ENCODE measurements at places on chromosomes 16 and 17.

DNA sequence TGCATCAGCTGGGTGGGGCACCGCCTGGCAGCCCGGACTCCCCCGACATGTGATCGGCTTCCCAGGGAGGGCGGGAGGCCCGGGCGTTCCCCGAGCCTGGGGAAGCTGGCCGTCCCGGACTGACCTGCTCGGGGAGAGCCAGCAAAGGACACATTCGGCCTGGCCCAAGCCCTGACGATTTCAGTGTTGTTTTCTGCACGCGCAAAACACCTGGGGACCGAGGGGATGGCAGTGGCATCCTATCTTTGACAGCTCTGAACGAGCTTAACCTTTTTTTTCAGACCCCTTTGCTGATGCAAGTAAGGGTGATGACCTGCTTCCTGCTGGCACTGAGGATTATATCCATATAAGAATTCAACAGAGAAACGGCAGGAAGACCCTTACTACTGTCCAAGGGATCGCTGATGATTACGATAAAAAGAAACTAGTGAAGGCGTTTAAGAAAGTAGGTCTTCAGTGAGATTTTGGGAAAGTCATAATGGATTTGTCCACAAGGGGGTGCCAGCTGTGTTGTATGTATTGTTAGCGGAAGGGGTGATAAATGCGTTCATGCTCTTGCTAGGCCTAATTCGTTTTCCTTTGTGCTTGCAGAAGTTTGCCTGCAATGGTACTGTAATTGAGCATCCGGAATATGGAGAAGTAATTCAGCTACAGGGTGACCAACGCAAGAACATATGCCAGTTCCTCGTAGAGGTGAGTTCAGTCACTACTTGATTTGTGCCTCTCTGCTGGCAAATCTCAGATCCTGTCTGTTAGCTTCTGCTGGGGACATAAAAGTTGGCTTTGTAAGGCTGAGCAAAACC, 1.0 kb downstream of the EIF1 start:
- no peak for DNase-seq

DNA sequence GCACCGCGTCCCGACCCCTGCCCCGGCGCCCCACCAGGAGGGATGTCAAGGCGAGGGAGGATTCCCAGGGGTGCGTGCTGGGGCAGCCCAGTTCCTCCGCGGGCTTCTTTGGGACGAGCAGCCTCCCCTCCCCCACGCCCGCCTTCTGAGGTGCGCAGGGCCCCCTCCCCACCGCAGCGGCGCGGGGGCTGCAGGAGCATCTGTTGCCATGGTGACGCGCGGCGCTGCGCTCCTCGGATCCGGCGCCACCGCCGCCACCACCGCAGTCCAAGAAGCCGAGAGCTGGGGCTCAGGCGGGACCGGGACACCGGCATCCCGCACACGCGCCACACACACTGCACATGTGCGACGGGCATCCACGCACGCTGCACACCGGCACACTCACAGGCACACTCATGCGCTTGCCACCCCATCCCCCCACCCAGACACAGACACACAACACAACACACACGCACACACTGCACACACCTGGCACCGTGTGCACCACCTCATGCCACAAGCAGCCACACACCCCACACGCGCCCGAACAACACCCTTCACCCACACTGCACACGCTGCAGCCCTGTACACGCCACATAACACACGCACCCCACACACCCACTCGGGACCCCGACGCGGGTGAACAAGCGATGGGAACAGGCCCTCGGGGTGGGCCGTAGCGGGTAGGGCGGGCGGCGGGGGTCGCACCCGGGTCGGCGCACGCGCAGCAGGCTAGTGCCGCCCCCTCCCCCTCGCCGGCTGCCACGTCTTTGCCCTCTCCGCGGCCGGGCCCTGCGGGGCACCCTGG, 17.0 kb downstream of the ENPP7 start:
- no peak for DNase-seq

GRCh38 chr16:633336-634050, 2.6 kb downstream of the METTL26 start:
- DNase-seq, result no peak

- no peak for DNase-seq
Observed at GRCh38 chr16:87203060-87203656, 114.0 kb downstream of the C16orf95 start.

DNA sequence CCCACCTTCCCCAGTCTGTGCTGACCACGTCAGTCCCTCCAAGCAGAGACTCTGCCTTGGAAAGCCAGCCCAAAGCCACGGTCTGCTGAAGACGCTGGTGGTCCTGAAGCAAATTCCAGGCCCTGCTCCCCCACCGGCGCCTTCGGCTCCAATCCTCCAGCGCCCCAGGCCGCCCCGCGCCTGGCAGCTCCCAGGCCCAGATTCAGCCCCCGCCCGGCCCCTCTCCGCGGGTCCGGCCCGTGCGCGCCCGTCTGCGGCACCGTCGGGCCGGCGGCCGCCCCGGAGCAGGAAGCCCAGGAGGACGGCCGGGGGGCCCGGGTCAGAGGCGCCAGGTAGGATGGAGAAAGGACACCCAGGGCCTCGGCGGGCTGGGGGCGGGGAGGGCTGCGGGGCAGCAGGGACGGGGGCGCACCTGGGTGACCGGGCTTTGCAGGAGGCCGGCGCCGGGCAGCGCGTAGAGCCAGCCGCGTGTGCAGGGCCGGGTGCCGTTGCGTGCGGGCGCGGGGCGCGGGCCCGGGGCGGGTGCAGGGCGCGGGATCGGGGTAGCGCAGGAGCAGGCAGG, 594 bp upstream of the SLC22A31 start:
- no peak for DNase-seq

DNA sequence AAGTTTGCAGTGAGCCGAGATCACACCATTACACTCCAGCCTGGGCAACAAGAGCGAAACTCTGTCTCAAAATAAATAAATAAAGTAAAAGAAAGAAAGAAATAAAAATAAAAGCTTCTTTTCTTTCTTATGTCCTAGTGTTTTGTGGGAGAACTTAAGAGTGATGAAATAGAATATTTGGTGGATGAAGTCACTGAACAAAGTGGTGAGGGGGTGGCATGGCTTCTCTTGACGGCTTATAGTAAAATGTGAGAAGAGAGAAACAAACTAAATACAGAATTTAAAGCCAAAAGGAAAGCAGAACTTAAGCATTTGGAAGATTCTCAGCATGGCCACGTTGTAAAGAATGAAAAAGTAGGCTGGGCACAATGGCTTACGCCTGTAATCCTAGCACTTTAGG, 15.3 kb downstream of the SGF29 start:
- no peak for DNase-seq

GRCh38 chr17:73693071-73693470, 48.8 kb upstream of the SDK2 start:
- DNase-seq, result no peak

DNA sequence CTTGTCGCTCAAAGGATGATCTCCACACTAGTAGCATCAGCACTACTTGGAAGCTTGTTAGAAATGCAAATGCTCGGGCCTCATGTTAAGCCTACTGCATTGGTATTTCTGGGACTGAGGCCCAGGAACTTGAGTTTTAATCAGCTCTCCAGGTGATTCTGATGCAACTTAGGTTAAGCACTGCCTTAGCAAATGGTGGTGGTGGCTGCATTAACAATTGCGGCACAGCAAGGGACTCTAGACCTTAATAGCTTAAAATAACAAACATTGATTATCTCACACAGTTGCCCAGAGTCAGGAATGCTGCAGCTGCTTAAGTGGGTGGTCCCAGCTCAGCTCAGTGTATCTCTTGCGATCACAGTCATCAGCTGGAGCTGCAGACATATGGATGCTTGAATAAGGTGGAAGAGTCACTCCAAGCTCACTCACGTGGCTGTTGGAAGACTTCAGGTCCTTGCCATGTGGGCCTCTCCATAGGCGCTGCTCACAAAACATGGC, 25.8 kb downstream of the HS3ST3A1 start:
- DNase-seq, result no peak

GRCh38 chr17:63941751-63942150, 9.6 kb upstream of the CD79B start:
- DNase-seq, result no peak

- DNase-seq, result no peak
Observed at GRCh38 chr16:78246559-78246958, 147.1 kb downstream of the WWOX start.

GRCh38 chr17:81111066-81111465, 54.2 kb upstream of the PVALEF start:
- DNase-seq, result no peak
